ENCODE measurements at places on chromosomes 13 and 19.

GRCh38 chr19:18847549-18848463 is 16.0 kb downstream of the UPF1 start:
- DNase-seq, result no peak

GRCh38 chr19:4523306-4524110 is 5.2 kb upstream of the PLIN4 start:
- no peak for DNase-seq

- DNase-seq, result no peak
Observed at GRCh38 chr19:48596679-48597465, 9.7 kb upstream of the SPACA4 start.

DNA sequence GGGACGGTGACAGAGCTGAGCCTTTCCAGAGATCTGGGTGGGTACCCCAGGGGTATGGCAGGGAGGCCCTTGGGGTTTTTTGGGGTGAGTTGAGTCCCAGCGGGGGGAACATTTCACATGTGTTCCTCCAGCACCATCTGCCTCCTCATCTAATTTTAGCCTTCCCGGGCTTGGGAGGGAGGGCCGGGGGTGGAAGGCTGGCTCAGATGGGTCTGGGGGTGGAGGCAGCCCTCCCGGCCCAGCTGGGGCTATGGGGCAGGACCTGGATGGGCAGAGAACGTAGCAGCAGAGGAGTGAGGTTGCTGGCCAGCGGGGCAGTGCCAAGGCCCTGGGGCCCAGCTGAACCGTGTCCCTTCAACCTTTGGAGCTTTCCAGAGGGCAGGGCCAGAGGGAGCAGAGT is 23.5 kb downstream of the ADGRL1 start:
- no peak for DNase-seq

- no peak for DNase-seq
Observed at GRCh38 chr19:54692298-54692615, 29.5 kb downstream of the LILRB4 start.
